Epithelial cell of proximal tubule (primary cell): ENCODE measurements at places on chromosomes 1 and 21. TPM values are rescaled to one million over a fixed set of nuclear protein-coding genes. Genes with fewer than 3 reads are reported as not detected.

Gene DNASE2B
- not detected in 2 replicates for total RNA-seq

Gene TMPRSS2
- 1.8 and 9.1 TPM in 2 replicates for total RNA-seq

- no peak for DNase-seq
Observed at GRCh38 chr1:162988869-162989268, 80.3 kb upstream of the RGS4 start.

- no peak for DNase-seq
Observed at GRCh38 chr21:43627527-43627926, 31.8 kb downstream of the HSF2BP start.

- DNase-seq = no peak
Observed at GRCh38 chr1:175641633-175642032, 101.8 kb downstream of the TNR start.

GRCh38 chr1:244354810-244355278 lies 96.9 kb downstream of the ADSS2 start:
- no peak for DNase-seq

- DNase-seq = no peak
Observed at GRCh38 chr1:109832945-109833344, 69.2 kb upstream of the EPS8L3 start.

- no peak for DNase-seq
Observed at GRCh38 chr1:4627353-4627752, 27.1 kb upstream of the AJAP1 start.

DNA sequence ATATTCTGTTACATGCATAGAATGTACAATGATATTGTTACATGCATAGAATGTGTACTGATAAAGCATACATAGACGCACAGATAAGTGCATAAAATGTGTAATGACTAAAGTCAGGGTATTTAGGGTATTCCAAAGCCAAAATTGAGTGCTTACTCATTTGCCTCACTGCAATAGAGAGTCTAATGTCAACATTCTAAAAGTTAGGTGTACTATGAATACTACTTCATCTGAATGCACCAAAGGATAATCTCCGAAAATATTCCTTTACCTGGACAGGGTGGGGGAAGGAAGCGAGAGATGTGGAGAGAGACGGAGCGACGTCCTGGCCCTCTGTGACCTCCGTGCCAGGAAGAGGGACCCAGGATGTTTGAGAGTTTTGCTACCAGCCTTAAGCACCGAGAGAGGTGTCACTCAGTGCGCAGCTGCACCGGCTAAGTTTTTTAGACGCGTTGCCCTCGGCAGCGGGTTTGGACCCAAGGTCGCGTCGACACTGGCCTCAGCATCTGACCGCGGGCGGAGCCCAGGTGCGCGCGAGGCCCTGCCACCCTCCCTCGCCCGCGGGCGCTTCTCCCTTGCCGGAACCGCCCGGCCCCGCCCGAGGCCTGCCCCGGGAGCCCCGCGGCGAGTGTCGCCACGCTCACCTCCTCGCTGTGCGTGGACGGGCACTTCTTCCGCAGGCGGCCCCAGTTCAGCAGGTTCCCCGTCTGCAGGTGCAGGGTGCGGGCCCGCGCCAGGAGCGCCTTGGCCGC lies 660 bp downstream of the GCLM start:
- no peak for DNase-seq
